Activated naive CD4-positive, alpha-beta T cell treated with Interleukin-2 at 50 U/mL for 16 hours (primary cell): ENCODE measurements at places on chromosomes 7 and 10.

GRCh38 chr7:50659329-50659965 lies 94.2 kb upstream of the DDC start:
- no peak for DNase-seq

DNA sequence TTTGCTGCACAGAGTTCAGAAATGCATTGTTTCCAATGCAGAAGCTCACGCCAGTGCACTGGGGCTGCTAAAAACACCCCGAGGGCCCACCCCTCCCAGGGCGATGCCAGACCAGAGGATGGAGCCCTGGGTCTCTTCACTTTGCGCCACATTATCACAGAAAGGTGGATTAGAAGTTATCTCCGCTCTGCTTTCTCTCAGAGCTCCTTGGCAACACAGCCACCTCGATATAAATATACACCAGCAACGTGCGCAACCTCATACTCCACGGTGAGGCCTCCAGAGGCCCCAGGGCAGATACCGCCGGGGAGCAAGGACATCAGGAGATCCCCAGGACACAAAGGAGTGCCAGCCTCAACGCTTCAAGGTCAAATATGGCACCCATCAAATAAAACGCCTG lies 121.0 kb upstream of the TBX20 start:
- DNase-seq, result no peak

GRCh38 chr10:131911451-131911850 lies 10.6 kb downstream of the PPP2R2D start:
- DNase-seq, result no peak

DNA sequence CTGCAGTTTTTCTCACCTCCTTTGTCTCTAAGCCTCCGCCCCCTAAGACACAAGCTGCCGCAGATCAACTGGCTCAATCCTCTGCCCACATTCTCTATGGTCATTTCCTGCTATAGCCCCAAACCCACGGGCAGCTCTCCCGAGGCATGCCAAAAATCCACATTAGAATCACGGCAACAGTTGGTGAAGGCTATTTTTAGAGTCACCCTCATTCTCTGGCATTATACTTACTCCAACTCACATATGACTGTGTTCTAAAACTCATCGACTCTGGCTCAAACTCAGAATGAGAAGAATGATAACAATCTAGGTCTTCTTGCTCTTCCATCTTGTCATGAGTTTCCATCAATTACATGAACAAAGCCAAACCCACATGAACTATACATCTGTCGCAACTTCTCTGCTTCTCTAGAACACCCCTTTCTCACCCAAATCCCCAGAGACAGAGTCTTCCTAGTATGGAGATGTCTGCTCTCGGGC lies 10.9 kb upstream of the KIAA1549 start:
- DNase-seq, result no peak

DNA sequence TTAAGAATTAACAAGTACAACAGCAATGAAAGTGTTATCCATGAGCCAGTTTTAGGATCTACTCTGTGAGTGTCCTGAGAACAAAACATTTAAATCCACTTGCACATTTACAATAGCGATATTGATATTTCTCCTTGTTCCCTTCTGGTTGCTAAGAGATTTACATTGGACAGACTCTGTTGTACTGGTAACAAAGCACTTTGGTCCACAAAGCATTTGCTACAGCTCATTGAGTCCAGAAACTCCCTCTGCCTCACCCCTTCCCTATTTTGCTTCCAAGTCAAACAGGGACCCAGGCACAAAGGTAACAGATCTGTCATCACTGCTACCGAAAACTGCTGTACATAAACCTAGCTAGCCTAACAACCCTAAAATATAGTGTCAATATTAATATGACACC lies 2.1 kb downstream of the ANK3 start:
- no peak for DNase-seq

DNA sequence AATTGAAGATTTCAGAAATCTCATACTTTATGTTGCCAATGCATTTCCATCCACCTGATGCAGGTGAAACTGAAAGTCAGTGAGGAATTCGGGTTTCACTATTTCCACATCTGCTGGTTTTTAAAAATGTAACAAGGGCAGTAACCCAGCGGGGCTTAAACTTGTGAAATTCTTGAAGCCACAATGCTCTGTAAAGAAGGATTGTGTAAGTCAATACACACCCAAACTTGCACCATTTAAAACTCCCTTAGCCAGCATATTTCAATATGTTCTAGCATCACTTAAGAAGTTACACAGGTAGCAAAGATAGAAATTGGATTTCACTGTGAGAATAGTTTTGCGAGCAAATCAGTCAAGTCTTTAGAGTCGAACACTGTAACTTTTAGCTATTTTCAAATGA lies 386.1 kb downstream of the PLXDC2 start:
- no peak for DNase-seq

DNA sequence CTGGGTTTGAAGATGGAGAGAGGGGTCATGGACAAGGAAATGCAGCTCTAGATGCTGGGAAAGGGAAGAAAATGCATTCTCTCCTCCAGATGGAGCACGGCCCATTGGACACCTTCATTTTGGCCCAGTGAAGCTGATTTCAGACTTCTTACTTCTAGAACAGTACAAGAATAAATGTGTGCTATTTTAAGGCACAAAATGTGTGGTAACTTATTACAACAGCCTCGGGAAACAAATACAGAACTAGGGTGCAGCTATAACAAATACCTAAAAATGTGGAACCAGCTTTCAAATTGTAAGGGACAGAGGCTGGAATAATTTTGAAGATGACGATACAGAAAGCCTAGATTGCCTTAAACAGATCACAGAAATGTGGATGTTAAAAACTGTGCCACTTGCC lies 54.1 kb downstream of the CYTH3 start:
- DNase-seq, result no peak

GRCh38 chr10:43073191-43073590 lies 3.7 kb upstream of the RET start:
- DNase-seq, result no peak

GRCh38 chr10:131312478-131312836 lies 936 bp upstream of the TCERG1L start:
- no peak for DNase-seq

- DNase-seq, result no peak
Measured at GRCh38 chr7:40306596-40306995, 171.8 kb downstream of the SUGCT start.

GRCh38 chr7:44235582-44236332 lies 35.0 kb downstream of the YKT6 start:
- no peak for DNase-seq

DNA sequence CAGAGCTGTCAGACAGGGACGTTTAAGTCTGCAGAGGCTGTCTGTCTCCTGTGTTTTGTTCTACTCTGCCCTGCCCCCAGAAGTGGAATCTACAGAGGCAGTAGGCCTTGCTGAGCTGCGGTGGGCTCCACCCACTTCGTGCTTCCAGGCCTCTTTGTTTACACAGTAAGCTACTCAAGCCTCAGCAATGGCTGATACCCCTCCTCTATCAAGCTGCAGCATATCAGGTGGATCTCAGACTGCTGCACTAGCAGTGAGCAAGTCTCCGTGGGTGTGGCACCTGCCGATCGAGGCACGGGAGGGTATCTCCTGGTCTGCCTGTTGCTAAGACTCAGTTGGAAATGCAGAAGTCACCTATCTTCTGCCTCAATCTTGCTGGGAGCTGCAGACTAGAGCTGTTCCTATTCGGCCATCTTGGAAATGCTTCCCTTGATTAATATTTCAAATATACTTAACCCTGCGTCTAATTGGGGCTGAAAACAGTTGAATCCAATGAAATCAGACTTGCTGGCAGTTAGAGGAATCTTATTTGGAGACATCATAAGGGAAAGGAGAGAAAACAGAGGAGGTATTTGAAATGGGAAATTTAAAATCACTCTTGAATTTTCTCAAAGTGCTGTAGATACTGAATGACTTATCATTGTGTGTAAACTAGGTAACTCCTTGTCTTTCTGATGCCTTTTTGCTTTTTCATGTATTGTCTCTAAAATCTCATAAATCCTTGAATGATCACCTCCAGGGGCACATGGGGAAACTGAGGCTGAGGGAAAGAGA lies 13.8 kb upstream of the CYP3A5 start:
- no peak for DNase-seq

DNA sequence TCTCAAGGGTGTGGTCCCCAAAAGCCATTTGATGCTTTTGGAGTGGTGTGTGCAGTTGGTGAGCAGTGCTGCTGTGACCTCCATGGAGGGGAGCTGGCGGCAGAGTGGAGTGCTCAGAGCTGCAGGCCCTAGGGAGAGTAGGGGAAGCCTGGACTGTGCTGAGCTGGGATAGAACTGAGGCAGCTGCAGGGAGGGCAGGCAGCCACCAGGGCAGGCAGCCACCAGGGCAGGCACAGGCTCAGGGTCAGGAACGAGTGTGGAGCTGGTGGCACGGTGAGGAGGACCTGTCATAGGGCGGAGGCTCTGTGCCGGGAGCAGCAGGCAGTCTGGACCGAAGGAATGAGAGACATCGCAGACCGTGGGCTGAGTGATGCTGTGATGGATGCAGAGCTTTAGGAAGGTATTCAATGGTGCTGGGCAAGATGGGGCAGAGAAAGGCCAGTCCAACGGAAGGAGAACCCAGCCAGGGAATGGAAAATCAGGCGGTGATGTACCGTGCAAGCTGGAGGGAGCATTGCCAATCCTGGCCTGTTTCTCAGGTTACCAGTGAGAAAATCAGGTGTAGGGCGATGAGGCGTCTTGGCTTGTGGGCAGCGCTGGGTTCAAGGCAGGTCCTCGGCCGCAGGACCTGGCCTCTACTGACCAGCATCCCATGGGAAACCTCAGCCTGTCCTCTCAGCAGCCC lies 152.6 kb downstream of the CAMK1D start:
- no peak for DNase-seq

GRCh38 chr10:6962576-6962975 lies 382.5 kb upstream of the PRKCQ start:
- no peak for DNase-seq

DNA sequence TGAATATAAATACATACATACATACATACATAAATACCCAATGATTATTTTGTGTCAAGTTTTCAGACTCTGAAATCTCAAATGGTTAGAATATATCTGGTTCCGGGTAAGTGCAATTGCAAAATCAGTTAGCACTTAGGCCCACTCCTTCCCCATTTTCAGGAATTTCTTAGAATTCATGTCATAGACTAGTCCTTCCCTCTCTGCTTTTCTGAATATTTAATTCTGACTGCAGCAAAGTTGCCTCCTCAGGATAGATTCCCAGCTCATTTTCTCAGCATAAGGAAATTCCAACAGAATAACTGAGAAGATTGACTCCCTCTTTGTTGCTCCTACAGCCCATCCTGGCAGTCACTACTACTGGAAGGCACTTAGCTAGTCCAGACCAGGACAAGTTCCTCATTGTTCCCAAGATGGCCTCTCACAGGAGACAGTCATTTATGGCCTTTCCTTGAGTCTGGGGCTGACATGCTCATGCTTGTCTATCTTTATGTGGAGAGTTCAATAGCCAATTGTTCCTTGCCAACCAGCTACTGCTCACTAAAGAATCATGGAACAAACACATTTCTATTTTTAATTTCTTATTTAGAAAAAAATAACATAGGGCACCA lies 142.9 kb upstream of the ITGB1 start:
- DNase-seq, result no peak

DNA sequence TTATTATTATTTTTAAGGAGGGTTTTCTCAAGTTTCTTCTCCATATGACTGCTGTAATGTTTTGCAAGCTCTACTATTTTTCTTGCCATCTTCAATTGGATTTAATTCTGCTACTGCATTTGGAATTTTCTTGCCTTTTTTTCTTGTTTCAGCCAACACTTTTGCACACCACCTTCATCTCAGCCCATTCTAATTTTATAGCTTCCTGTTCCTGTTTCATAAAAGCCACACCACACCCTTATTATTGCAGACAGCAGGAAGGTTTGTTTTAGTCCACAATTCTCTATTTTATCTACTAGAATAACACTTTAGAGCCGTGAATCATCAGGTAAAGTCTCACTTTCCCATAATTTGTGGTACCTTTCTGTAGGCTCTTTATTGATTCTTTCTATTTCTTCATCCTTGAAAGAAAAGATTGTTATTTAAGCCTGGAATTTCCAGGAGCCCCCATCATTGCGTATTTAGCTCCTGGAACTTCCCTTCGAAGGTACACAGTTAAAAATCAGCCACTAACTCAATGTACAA lies 209.3 kb upstream of the TBX20 start:
- DNase-seq, result no peak

- DNase-seq, result no peak
Measured at GRCh38 chr7:117751775-117752174, 121.5 kb downstream of the CTTNBP2 start.

GRCh38 chr7:99029466-99030435 lies 114.2 kb downstream of the SMURF1 start:
- no peak for DNase-seq

GRCh38 chr10:117830205-117830604 lies 216.5 kb downstream of the RAB11FIP2 start:
- no peak for DNase-seq

GRCh38 chr7:15737601-15738000 lies 51.1 kb upstream of the MEOX2 start:
- DNase-seq, result no peak

- DNase-seq, result no peak
Measured at GRCh38 chr10:16653224-16653623, 131.5 kb upstream of the C1QL3 start.

DNA sequence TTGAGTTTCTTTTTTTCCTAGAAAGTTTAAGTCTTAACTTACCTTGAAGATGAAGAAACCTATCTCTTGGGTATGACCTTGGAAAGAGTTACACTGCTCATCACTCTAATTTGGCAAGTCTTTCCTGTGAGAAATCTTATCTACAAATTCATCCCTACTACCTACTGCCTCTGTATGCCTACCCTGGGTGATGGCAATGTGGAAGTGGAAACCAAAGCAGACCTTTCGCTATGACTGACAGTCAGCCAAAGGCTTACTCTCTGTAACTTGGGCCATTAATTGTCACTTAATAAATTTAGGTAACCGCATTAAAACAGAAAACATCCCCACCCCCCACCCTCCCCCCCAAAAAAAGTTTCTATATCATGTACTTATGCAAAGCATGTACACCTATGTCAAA lies 103.9 kb downstream of the CNOT4 start:
- DNase-seq, result no peak

DNA sequence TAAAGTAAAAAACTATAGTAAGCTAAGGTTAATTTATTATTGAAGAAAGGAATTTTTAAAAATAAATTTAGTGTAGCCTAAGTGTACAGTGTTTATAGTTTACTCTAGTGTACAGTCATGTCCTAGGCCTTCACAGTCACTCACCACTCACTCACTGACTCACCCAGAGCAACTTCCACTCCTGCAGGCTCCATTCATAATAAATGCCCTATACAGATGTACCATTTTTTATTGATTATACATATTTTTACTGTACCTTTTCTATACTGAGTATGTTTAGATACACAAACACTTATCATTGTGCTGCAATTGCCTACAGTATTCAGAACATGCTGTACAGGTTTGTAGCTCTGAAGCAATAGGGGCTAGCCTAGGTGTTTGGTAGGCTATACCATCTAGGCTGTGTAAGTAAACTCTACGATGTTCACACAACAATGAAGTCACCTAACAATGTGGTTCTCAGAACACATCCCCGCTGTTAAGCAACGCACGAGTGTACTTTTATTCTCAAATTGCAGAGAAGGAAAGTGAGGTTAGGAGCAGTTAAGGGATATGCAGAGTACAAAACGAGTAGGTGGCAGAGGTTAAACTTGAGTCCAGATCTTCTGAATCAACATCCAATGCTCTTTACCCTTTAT lies 38.9 kb upstream of the PLCE1 start:
- DNase-seq, result no peak

- no peak for DNase-seq
Measured at GRCh38 chr7:2143450-2143849, 89.3 kb downstream of the MAD1L1 start.

GRCh38 chr7:150371131-150371995 lies 2.7 kb downstream of the REPIN1 start:
- DNase-seq, result no peak

- no peak for DNase-seq
Measured at GRCh38 chr7:150361807-150362621, 6.6 kb upstream of the REPIN1 start.
